ENCODE measurements at places on chromosomes 2 and 18.

- no peak for DNase-seq
Observed at GRCh38 chr2:223735659-223736244, 101.6 kb downstream of the AP1S3 start.

DNA sequence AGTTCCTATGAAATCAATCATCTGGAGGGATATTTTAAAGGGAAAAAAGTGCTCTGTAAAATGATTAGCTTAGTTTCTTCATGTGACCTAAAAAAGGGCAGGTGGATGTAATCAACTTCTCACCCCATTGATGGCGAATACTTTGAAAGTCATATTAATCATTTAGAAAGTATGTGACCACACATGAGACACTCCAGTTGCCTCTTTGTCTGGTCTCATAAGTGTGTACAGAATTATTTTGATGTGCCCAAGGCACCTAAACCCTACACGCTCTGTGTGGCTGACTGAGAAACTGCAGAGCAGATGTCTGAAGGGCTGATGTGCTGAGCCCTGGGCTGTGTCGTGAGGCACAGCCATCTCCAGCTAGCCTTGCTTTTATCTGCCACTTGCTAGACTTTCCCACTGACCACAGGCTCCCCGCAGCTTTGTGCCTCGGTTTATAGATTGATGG is 26.9 kb downstream of the SGPP2 start:
- DNase-seq, result no peak

- no peak for DNase-seq
Observed at GRCh38 chr2:186991766-186992417, 142.9 kb upstream of the ZSWIM2 start.

DNA sequence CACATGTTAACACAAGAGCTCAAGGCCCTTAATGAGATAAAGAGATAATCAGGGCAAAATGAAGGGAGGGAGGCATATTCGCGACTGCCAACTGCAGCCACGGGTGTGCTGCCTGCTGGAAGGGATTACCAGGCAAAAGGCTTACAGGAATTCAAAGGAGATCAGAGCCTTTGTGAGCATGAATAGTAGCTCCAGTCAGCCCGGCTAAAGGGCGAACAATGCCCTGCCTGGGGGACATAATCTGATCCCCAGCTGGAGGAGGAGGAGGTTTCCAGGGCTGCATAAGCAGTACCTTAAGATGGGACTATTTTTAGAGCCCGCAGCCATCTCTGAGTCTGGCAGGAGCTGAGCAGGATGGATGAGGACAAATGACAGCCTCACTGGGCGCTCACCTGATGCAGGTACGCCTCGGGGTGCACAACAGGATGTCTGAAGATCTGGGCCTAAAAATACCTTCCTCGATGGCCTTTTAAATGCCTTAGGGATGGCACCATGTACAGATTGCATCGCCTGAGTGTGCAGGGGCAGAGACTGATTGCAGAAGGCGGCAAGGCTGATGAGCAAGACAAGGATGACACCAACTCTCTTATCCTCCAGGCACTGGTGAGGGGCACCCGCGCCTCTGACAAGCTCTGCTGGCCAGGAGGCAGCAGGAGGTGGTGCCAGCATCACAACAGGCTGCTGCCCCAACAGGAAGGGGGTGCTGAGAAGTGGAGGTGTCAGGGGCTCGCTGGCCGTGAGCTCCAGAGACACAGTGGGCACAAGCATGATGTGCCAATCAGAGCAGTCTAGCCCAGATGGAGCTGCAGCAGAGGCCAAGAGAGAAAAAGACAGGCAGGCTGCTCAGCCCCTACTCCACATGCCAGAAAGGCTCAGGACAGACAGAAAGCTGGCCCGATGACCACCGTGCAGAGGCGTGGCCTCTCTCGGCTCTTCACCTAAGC is 111.4 kb downstream of the EIPR1 start:
- DNase-seq, result no peak

GRCh38 chr2:205763708-205764211 is 81.5 kb downstream of the NRP2 start:
- DNase-seq, result no peak

DNA sequence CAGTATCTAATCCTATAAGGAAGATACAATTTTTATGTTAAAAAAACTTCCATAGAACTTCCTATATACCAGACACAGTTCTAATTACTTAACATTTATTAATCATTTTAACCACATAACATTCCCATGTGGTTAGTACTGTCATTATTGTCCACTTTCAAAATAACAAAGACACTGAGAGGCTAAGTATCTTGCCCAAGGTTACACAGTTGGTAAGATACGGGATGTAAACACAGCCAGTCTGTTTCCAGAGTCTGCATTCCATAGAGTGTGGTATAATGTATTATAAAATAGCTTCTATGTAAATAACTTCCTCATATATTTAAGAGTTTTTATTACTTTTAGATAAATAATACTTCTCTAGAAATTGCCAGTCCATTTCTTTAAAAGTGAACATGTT is 383.3 kb upstream of the ETAA1 start:
- no peak for DNase-seq
